GM06990 (cell line): ENCODE measurements at places on chromosomes 7 and 10.

- DNase-seq = no peak
Measured at GRCh38 chr10:22681783-22682183, 32.6 kb downstream of the PIP4K2A start.

- no peak for DNase-seq
Measured at GRCh38 chr7:148356303-148356702, 234.3 kb upstream of the C7orf33 start.

- no peak for DNase-seq
Measured at GRCh38 chr7:100687751-100688300, 6.2 kb downstream of the GIGYF1 start.

DNA sequence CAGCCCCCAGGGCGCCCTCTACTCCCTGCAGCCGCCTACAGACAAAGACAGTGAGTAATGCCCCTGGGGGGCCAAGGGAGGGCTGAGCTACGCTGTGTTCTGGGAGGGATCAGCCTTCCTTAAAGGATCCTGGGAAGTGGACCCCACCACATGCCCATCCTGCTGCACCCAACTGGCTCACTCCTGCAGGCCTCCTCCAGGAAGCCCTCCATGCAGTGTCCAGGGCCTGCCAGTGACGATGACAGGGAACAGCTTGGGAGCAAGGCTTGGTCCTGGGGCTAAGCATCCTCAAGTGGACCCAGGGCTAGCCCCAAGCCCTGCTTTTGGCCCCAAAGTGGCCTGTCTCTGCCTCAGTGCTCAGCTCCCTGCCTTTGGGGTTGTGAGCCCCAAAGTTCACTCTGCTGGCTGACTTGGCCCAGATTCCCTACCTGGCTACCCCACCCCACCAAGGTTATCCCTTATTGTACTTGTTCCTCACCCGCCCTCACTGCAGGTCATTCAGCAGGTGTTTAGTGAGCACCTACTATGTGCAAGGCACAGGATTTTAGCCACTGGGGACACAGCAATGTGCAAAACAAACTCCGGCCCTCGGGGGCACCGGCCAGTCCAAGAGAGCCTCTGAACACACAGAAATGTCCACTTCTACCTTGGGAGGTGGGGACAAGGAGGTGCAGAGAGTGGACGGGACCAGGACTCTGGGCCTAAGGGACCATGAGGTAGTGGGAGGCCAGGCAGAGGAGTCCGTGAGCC, 83.5 kb downstream of the MYL10 start:
- no peak for DNase-seq
